C1 segment of cervical spinal cord (tissue), 14 donors: ENCODE measurements at places on chromosomes 13 and 19.

- no peak for DNase-seq
These were observed 545.2 kb downstream of the GPC6 start for GRCh38 chr13:93771782-93772181.

GRCh38 chr13:101455863-101456262 lies 3.4 kb downstream of the ITGBL1 start:
- DNase-seq: no peak

- no peak for DNase-seq
These were observed 5.1 kb downstream of the PEX11G start for GRCh38 chr19:7483720-7484201.

- DNase-seq: peak; percentile 67
These were observed at the start of gene CCDC122 for GRCh38 chr13:43878892-43879754. Gene CCDC122 (minus strand): TSS chr13:43879740. CDS start chr13:43869376, 10,364 bp downstream.
